ENCODE measurements at places on chromosomes 11 and 22.

GRCh38 chr11:125299061-125299615 is 134.6 kb downstream of the PKNOX2 start:
- no peak for DNase-seq

GRCh38 chr22:32668254-32669094 is 133.0 kb upstream of the TIMP3 start:
- DNase-seq: no peak

DNA sequence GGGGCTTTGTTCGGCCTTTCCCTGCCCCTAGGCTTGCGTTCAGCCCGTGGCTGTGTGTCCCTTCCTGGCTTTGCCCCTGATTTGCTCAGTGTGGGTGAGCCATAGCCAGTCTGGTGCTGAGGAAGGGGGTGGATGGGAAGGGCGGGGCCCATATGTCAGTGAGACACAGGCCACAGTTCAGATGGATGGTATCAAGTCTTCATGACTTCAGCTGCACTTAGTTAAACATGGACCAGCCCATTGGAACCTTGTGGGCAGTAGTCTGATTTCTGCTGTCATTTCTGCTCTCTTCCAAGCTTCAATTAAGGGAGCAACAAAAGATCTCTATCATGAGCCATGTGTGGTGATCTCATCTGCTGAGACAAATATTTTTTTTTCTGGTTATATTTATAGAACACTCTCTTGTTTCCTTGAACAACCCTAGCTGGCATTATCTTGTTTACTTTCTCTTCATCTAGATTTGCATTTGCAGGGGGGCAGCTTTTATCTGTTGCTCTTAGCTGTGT is 21.6 kb upstream of the PEX26 start:
- peak; percentile 81 for DNase-seq

DNA sequence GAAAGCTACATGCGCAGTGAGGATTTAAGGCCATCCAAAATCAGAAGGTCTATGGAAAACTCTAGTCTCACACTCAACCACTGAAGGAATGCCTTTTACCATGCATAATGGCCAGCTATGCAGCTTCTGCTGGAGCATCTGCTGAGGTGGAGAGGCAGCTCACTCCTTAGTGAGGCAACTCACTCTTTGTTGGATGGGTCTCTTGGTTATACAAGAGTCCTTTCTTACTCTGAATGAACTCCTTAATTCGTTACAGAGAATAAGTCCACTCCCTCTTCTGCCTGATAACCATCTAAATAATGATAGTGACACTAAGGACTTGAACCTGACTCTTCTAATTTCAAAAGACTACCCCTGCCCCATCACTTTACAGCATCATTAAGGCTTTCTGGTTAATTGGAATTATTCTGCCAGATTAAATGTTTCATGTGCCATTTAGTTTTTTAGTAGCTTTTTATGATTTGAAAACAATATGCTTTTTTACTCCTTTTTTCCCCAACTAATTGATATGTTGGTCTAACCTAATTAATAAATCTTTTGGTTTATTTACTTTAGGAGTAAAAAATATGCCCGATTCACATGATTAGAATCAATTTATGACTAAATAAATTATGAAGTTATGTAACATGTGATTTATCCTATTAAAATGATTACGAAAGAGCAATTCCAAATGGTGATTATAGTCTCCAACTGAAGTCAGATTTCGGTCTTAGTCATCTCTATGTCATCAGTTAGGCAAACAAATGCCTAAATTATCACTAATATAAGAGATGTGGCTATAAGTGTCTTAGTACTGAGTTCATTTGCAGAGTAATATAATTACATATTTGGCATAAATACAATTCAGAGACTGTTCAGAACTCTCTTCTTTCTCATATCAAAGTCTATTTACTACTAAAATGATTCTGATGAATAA is 286.7 kb upstream of the CCDC90B start:
- peak; percentile 37 for DNase-seq

GRCh38 chr22:17213976-17214375 is 5.3 kb downstream of the ADA2 start:
- no peak for DNase-seq

DNA sequence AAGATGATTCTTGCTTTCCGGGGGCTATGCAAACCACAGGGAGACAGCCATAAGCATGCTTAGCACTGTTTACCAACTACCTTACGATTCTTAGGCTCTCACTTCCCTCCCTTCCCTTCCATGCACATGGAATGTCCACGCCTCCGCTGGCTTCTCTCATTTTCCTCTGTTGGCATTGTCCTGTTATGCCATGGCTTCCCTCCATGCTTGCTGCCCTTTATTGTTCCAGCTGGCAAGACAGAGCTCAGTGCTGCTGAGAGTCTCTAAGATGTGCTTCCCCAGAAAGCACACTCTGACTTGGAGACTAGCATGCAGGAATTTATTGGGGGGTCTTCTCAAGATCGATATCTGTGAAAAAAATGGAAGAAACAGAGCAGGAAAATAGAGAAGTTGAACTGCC is 379.2 kb downstream of the NELL1 start:
- DNase-seq: no peak

DNA sequence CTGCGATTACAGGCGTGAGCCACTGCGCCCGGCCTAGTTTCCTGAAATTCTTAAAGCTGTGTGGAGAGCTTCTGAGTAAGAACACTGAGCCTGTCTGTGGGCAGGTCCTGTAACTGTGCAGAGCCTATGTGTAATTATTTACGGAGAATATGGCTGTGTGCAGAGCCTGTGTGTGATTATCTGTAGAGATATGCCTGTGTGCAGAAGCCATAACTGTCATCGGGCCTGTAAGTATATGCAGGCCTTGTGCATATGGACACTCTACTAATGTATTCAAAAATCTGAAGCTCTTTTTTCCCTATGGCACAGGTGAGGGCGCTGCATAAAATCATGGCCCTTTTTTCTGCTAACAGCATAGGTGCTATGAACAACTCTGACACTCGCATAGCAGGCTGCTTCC is at the start of gene OR52B6:
Gene OR52B6 (plus strand): TSS at position 301 of the 400 bp plus-strand sequence. CDS start 0 bp downstream, at position 301.
- DNase-seq: no peak

- no peak for DNase-seq
Measured at GRCh38 chr22:24417200-24417599, 10.2 kb upstream of the ADORA2A start.

DNA sequence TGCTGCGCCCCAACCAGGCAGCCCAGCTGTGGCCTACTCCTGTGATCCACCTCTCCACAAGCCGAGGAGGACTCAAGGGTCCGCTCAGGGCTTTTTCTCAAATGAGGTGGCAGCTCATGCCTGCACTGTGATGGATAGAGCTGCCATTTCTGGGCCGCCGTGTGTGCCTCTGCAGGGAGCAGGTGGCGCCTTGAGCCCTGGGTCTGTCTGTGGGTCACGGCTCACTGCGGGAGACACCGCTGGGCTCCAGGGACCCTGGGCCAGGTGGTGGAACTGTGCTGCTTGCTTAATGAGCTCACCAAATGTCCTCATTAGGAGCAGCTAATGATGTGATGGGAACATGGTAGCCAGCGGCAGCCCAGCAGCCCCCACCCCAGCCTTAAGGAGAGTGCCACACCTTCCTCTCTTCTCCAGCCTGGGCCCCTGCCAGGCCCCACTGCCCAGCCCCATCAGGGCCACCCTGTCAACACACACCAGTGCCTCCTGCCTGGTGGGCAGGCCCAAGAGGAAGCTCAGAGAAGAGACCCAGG is 50.8 kb downstream of the DHCR7 start:
- no peak for DNase-seq

DNA sequence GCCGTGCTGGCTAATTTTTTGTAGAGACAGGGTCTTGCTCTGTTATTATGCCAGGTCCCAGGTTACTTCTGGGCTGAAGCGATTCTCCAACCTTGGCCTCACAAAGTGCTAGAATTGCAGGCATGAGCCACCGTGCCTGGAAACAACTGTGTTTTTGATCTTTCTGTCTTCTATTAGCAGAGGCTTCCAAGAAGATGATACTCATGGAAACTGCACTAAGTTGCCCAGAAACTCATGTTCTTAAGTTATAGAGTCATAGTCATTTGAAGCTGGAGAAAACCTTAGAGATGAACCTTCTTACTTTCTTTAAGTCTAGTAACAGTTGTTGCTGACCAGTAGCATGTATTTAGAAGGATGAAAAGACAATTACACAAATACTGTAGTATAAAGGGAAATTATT is 37.1 kb upstream of the HSPA8 start:
- peak; percentile 21 for DNase-seq

DNA sequence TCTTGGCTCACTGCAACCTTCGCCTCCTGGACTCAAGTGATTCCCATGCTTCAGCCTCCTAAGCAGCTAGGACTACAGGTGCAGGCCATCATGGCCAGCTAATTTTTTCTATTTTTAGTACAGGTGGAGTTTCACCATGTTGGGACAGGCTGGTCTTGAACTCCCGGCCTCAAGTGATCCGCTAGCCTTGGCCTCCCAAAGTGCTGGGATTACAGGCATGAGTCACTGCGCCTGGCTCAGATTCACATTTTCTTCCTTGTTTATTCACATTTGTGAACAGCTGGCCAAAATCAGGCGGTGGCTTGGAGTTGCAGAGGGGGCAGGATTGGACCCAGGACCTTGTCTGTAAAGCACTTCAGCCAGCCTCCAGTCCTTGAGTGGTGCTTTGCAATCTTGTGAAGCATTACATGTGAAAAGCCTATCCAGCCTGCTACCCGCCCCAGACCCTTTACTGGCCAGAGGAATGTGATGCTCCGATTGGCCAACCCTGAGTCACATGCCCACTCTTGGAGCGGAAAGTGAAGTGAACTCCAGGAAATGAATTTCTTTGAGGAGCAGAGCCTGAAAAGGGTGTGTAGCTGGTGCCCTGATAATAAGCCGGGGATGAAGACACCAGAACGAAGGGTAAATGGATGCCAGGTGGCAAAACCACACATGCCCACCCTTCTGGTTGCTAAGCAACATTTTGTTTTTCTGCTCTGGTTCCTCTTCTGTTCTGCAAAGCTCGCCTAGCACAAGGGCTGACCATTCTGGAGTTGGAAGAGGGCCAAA is 62.6 kb upstream of the PTPRJ start:
- peak; percentile 98 for DNase-seq

GRCh38 chr11:19284881-19285280 is 44.1 kb upstream of the E2F8 start:
- DNase-seq: no peak

DNA sequence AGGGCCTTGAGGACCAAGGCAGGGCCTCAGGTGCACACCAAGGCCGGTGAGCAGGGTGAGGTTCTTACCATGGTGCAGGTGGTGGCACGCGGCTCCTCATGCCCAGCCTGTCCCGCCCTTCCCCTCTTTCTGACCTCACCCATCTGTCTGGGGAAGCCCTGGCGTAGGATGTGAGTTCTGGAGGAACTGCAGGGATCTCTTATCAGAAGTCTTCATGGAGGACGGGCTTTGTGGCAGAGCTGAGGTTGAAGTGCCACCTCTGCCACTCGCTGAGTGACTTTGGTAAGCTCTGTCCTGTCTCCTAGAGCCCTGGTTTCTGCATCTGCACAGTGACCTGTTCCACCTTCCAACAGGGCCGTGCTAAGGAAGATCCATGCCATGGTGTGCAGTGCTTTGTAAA is 49.1 kb downstream of the LRRC32 start:
- no peak for DNase-seq

DNA sequence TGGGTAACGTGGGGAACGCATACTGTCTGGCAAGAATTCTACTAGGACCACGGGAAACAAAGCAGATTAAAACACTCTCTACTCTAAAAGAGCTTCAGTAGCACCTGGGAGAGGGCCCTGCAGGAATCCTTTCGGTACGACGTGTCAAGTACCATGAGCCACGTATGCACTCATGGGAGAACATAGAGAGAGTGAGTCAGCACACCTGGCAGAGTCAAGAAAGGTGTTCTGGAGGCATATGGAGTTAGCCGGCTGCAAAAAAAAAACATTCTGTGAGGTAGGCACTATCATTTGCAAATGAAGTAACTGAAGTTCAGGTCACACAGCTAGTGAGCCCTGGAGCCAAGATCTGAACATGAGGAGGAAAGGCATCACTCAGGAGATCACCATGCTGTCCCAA is 71.1 kb upstream of the BID start:
- no peak for DNase-seq

GRCh38 chr11:127000981-127001380 is 411 bp upstream of the KIRREL3 start:
- no peak for DNase-seq

GRCh38 chr11:1869427-1870325 is 16.8 kb downstream of the LSP1 start:
- no peak for DNase-seq

DNA sequence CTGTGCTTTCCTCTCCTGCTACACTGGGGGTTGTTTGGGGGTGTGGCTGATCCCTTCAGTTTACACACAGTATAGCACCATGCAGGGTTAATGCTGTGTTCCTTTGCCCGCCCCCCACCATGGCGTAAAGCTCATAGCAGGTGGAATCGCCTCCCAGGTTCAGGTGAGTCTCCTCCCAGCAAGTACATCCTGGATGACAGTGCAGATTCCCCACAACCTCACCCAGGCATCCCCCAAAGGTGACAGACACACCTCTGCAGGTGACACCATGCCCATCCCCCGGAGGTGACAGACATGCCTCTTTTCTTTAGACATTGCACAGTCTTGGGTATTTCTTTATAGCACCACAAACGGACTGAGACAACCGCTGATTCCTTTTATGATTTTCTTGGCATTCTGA is 343.7 kb downstream of the BRD1 start:
- DNase-seq: no peak

DNA sequence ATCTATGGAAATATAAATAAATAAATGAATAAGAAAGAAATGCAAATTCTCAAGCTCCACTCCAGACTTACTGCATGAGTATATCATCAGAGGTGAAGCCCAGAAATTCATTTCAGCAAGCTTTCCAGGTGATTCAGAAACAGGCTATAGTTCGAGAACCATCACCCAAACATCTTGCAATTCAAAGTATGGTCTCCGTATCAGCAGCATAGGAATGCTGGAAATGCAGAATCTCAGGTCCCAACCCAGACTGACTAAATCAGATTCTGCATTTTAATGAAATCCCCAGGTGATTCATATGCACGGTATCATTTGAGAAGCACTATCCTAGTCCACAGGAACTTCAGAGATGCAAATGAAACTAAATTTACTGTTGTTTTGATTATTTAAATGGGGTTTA is 95.3 kb downstream of the SERGEF start:
- DNase-seq: no peak

DNA sequence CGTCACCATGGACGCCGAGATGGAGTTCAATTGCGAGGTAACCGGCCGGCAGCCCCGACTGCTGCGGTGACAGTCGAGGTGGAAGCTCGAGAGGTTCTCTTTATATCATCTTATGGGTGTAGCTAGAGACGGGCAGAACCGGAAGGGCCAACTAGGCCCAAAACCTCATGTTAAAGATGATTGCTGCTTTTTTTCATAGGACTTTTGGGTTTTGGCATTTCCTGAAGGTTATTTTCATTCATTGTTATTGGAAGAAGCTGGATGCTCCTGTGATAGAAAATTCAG is 585 bp downstream of the NF2 start:
- peak; percentile 22 for DNase-seq

- no peak for DNase-seq
Measured at GRCh38 chr11:127362754-127363308, 362.3 kb upstream of the KIRREL3 start.

GRCh38 chr11:128476729-128477128 is 110.6 kb downstream of the ETS1 start:
- DNase-seq: no peak

GRCh38 chr11:66150140-66150539 is 80.1 kb downstream of the PACS1 start:
- no peak for DNase-seq

GRCh38 chr11:14384338-14384737 is 25.4 kb upstream of the RRAS2 start:
- DNase-seq: peak; percentile 96

All from fibroblast of gingiva (primary cell).